ENCODE measurements at places on chromosomes 4 and X.

GRCh38 chr4:78707268-78707667 is 68.9 kb upstream of the BMP2K start:
- no peak for DNase-seq

DNA sequence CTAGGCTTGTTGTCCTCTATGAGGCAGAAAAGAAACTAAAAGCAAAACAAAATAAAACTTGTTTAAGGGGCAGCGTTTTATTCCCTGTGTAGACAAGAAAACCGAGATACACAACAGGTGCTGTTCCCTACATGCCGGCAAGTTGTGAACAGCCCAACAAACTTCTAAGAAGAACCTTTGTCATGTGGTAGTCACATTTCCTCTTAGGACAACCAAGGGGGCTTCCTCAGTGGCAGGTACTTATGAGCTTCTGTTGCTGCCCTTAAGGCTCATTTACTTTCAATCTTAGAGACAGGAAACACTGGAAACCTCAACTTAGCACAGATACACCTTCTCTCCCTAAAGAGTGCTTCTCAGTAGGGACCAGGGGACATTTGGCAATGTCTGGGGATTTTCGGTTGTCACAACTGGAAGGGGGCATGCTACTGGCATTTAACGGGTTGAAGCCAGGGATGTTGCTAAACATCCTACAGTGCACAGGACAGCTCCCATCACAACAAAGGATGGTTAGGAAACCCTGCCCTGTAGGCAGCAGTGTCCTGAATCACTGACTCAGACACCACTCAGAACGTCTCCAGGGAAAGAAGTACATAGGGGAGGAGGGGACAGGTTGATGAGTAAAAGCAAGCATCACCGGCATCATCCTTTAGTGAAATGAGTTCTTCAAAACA is 111.0 kb downstream of the ASB9 start:
- DNase-seq: no peak

- DNase-seq: peak; percentile 67
Measured at GRCh38 chr4:73844345-73844744, 7.9 kb downstream of the CXCL6 start.

DNA sequence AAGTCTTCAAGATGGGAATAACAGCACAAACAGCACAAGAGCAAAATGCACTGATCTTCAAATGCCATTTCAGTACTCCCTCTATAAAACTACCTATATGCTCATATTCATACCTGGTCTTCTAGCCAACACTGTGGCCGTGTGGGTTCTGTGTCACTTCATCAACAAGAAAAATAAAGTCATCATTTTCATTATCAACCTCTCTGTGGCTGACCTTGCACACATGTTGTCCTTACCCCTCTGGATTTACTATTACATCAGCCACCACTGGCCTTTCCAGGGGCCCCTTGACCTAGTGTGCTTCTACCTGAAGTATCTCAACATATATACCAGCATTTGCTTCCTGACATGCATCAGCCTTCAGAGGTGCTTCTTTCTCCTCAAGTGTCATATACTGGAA is 59.6 kb upstream of the GPR174 start:
- DNase-seq: no peak

DNA sequence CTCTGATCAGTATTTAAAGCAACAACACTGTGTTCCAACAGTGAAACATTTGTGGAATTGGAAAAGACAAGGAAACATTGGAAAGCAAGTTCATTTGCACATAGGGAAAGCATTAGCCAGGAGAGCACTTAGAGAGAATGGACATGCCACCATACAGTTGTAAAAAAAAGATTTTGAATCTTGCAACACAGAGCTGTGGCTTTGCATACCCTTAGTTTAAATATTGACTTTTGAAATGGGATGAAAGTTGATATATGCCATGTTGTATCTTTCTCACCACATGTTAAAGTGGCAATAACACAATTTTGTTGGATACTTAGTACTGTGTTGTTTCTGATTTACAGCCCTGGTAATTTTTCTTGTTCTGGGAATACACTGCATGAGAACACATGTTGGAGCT is 208.1 kb downstream of the BMPR1B start:
- no peak for DNase-seq

- DNase-seq: no peak
Measured at GRCh38 chr4:140351093-140352075, 22.1 kb upstream of the SCOC start.

- no peak for DNase-seq
Measured at GRCh38 chr4:139849219-139849618, 183.6 kb downstream of the MGST2 start.

DNA sequence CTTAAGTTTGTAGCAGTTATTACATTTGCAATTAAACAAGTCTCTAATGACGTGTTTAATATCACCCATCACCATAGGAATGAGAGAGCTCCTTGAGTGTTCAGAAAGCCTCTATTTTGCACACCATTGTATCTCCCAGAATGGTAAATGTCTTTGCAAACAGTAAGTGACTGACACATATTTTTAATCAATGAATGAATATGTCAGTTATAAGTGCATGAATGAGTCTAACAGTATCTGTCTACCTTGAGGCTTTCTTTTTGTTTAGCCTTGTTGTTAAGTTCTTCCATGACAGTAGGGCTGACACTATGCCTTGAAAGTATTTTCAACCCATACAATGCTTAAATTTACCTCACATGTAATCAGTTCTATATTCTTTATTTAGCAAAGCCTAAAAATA is 292.2 kb downstream of the STPG2 start:
- no peak for DNase-seq

GRCh38 chr4:118005883-118006282 is 28.4 kb upstream of the NDST3 start:
- DNase-seq: no peak
